ENCODE measurements at places on chromosomes 1 and 21.

GRCh38 chr1:43870306-43870705, 63.3 kb upstream of the ARTN start:
- H3K4me3 ChIP-seq: no peak overlapping the region
- peaks cover 19% of the 10 kb centered on the region for H3K4me1 ChIP-seq
- no peak for DNase-seq

GRCh38 chr21:25501996-25502665, 105.2 kb downstream of the MRPL39 start:
- H3K36me3 ChIP-seq: no peaks in the 10 kb centered on the region
- H3K27ac ChIP-seq: peak overlapping the region; percentile 59
- no peaks in the 10 kb centered on the region for H3K27me3 ChIP-seq

DNA sequence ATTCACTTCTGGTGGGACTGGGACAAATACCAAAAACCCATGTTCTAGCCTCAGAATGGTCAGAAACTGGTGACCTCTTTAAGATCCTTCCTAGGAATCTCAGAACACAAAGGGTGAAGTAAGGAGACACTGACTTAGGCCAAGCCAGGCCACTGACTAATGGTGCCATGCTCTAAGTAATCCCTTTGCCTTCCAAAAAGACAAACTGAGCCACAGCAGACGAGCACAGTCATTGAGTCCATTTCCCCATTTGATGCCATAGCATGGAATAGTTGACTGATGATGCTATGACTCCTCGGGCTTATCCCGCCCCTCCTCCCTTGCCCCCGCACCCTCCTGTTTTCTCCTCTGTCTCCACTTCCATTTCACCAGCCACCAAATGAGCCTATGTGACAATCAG, 145.8 kb upstream of the ZNF648 start:
- H3K27ac ChIP-seq: no peak overlapping the region
- DNase-seq: no peak
- H3K4me3 ChIP-seq: no peak overlapping the region

DNA sequence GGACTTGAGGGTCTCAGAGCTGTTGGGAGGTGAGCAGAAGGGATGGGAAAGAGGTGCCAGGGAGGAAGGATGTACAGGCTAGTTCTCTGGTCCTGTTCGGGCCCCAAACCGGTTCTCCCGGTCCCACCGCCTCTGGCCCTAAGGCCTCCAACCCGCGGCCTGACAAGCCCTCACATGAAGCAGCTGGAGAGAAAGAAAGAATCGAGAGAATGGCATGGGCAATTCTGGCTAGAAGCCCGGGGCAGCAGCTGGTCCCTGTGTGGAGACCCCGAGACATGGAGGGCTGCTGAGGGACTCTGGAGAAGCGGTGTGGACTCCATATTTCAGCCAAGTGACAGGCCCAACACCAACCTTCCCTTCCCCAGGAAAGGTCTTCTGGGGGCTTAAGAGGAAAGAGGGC, 730 bp downstream of the CDC42SE1 start:
- DNase-seq: peak; percentile 22
- H3K36me3 ChIP-seq: peaks cover 30% of the 10 kb centered on the region
- H3K27me3 ChIP-seq: no peaks in the 10 kb centered on the region
- H3K4me1 ChIP-seq: peaks cover 50% of the 10 kb centered on the region
- H3K4me3 ChIP-seq: peak overlapping the region; percentile 99
- peak overlapping the region; percentile 94 for H3K27ac ChIP-seq
